NCI-H460 (cell line): ENCODE measurements at places on chromosomes 5 and 9.
A peak's percentile ranks its signal among the peaks of the same experiment; 100 is the strongest.

GRCh38 chr5:137453483-137454080 lies 45.5 kb downstream of the SPOCK1 start:
- DNase-seq: peak; percentile 48

DNA sequence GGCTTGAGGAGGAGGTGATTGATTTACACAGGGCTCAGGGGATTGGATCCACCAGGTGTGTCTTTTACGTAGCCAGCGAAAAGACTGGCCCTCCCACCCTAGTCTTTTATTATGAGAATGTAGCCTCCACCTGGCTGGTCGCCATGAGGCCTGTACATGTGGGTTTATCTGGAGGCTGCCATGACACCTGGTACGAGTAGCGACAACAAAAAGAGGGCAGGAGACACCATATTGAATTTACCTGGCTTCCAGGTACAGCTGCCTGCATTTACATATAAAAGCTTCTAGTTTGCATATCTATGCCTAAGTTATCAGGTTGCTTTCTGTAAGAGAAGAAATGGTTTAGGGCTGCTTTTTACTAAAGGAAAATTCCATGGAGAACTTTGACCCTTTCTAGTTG lies 1173.7 kb upstream of the SEMA6A start:
- DNase-seq: no peak

- no peak for DNase-seq
Measured at GRCh38 chr5:125411744-125412560, 665.5 kb upstream of the ZNF608 start.

- no peak for DNase-seq
Measured at GRCh38 chr9:106580546-106580945, 282.4 kb upstream of the ZNF462 start.

DNA sequence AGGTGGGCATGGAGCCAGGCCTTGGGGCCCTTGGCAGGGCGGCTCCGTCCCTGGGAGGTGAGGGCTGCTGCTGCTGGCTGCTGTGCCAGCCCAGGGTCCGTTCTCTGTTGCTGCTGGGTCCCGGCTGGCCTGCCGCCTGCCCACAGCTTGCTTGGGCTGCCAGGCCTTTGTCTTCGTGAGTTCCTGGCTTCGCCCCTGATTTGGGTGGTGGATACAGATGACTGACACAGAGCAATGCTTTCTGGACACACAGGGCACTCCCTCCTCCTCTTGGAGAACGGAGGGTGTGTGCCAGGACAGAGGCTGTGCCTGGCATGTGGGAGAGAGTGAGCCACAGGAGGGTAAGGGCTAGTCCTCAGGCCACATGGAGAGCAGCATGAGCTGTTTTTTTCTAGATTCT lies 166.1 kb downstream of the MACROH2A1 start:
- no peak for DNase-seq

GRCh38 chr5:93621327-93621798 lies 38.3 kb downstream of the NR2F1 start:
- no peak for DNase-seq

DNA sequence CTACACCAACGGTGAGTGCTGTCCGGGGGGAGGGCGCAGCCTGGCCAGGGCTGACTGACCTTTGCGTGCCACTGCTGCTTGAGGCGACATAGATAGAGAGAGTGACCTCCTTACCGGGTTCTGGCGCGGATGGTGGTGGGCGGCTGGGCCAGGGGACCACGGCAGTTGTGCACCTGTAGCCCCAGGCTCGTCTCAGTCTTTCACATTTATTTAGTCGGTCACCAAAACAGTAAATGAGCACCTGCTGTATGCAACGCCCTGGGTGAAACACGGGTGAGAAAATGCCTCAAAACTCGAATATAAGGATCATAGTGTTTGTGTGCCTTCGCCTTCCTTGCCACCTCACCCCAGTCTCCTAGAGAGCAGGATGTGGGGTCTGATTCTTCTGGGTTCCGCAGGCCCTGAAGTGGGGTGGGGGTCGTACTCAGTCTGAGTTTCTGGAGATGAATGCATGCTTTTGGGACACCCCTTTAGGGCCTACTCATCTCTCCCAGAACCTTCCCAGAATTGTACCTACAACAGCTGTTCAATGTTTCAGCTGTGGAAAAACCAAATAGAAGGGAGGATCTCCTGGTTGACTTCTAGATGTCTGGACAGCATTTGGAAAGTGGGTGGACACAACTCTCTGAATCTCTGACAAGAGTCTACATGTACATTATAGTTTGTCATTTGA lies 714 bp downstream of the SEC24A start:
- no peak for DNase-seq

DNA sequence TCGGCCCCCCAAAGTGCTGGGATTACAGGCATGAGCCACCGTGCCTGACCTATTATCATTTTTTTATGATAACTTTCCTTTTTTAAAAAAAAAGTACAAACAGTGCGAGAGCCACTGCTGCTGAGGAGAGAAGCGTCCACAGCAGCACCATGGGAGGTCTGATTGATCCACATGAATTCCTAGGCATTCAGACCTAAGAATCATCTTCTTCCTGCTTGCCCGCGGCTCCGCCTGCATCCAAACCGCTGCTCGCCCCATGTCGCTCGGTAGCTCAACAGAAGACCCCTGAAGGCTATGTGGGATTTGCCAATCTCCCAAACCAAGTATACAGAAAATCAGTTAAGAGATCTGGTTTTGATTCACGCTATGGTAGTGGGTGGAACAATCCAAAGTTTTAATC lies 102.0 kb downstream of the GABBR2 start:
- no peak for DNase-seq

GRCh38 chr9:138119202-138120027 lies 241.8 kb downstream of the CACNA1B start:
- no peak for DNase-seq

DNA sequence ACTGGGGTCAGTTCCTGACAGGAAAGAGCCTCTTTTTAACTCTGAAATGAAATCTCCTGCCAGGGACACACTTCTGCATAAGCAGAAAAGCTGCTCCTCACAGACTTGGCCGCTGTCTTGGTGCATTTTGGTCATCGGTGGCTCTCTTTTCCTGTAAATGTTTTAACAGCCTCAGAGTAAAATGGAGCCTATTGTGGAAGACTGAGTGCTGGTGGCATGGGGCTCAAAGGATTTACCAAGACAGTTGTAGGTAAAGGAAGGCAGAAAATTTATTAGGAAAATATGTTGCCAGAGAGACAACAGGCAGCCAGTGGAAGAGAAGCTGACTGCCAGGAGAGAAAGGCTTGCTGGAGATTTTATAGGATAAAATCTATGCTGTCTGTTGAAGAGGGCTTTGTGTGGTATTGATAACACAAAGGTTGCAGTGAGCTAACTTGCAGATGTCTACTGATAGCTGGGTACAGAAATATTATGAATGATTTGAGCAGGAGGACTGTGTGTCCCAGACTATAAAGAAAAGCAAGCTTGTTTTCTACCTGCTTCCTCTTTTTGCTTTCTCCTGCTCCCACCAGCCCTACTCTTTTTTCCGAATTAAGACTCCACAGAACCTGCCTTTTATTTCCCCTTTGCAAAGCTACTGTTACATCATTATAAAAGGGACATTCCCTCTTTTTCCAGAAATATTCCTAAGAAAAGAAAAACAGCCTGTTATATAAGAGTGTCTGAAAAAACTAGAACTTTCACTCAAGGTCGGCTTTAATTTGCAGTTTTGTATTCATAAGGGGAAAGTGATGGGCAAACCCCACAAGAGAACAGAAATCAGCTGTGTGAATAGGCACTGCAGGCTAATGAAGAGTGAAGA lies 27.9 kb upstream of the IFNA14 start:
- no peak for DNase-seq

DNA sequence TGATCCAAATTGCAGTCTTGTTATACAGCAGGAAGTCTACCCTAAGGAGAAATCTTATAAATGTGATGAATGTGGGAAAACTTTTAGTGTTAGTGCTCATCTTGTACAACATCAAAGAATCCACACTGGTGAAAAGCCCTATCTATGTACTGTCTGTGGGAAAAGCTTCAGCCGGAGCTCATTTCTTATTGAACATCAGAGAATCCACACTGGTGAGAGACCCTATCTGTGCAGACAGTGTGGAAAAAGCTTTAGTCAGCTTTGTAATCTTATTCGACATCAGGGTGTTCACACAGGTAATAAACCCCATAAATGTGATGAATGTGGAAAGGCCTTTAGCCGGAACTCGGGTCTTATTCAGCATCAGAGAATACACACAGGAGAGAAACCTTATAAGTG lies 10.4 kb downstream of the ZNF189 start:
- DNase-seq: no peak

GRCh38 chr5:56964173-56964572 lies 12.2 kb upstream of the MIER3 start:
- DNase-seq: no peak

DNA sequence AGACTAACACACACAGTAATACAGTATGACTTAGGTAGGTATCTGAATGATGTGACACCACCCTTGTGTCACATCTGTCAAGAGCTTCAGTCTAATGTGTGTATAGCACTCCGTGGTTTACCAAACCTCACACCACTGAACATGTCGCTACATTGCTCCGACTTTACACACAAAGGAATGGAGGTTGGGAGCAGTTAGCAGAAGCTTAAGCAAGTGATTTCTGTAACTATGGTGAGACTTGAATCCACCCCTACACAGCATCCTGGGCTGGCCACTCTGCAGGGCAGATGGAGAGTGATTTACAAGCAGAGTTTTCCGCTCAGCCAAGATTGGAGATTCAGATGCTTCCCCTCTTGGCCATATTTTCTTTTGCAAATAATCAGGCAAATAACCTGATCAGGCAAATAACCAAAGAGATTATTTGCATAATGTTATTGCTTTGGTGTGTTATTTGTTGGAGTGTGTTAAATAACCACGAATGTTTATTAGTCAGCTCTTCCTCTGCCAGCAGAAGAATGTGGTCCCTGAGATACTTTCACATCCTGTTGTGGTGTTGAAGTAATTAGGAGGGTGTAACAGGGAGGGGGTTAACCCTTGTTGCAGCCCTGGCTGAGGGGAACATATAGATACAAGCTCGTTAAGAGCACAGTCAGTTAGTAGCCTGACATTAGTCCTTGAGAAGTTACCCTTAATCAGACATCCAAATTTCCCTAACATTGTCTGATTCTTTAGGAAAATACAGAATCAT lies 92.8 kb downstream of the SNX18 start:
- no peak for DNase-seq

DNA sequence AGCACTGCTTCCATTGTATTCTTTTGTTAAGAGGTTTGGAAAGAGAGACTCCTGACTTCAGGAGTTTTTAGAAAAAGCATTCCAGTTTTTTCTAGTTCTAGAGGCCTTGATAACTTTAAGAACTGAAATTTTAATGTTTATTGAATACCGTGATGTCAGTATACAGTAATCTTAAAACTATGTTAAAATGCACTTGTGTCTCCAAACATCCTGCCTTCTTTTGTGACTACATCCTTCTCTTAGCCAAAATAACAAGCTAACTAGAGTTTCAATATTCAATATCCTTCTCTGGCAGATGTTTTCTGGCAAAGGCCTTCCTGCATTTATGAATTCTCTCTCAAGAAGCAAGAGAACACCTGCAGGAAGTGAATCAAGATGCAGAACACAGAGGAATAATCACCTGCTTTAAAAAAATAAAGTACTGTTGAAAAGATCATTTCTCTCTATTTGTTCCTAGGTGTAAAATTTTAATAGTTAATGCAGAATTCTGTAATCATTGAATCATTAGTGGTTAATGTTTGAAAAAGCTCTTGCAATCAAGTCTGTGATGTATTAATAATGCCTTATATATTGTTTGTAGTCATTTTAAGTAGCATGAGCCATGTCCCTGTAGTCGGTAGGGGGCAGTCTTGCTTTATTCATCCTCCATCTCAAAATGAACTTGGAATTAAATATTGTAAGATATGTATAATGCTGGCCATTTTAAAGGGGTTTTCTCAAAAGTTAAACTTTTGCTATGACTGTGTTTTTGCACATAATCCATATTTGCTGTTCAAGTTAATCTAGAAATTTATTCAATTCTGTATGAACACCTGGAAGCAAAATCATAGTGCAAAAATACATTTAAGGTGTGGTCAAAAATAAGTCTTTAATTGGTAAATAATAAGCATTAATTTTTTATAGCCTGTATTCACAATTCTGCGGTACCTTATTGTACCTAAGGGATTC lies 43.1 kb downstream of the NDFIP1 start:
- DNase-seq: peak; percentile 62

DNA sequence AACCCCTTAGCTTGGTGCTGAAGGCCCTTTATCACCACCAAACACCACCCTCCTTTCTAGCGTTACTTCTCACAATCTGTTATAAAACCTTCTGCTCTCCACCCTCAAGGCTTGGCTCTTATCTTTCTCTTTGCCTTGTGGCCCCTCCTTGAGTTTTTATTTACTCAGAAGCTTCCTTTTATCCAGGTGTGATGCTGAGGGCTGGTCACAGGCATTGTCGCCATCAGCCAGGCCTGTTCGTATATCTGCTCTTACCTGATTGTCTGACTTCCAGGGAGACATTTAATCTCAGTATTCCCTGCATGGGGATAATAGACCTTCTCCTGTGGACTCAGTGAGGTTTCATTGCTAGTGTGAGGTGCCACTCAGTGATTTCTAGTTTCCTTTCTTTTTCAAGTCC lies 34.2 kb downstream of the MEGF10 start:
- no peak for DNase-seq

DNA sequence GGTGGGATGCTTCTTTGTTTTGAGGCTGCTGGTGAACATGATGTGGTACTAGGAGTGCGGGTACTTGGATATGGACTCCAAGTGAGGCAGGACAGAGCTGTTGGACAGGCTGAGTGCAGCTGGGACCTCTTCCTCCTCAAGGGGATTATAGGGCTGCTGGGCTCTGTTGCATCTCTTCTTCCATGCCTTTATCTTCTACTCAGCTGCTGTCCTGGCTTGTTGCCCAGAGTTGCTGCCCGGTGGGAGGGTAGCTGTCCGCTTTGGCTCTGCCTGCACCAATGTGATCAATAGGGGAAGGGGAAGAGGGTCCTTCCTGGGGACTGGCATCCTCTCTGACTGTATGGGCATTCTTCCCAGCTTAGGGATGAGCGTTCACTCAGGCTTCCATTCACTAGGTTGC lies 1217.9 kb upstream of the ACO1 start:
- no peak for DNase-seq

DNA sequence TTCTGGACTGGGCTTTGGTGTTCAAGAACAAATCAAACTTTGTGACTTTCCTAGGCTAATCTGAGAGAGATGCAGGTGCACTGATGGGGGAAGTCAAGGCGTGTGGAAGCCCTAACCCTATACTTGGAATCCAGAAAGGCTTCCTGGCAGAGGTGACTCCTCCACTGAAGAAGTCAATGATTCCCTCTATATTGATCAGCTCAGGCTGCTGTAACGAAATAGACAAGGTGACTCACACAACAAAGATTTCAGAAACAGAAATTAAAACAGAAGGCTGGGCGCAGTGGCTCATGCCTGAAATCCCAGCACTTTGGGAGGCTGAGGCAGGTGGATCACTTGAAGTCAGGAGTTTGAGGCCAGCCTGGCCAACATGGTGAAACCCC lies 69.6 kb upstream of the GGTA1 start:
- DNase-seq: no peak

- peak; percentile 29 for DNase-seq
Measured at GRCh38 chr5:40052808-40053207, 626.9 kb upstream of the PTGER4 start.

GRCh38 chr5:2756211-2757152 lies 5.0 kb upstream of the IRX2 start:
- peak; percentile 58 for DNase-seq
